ENCODE measurements at places on chromosomes 7 and 10.

DNA sequence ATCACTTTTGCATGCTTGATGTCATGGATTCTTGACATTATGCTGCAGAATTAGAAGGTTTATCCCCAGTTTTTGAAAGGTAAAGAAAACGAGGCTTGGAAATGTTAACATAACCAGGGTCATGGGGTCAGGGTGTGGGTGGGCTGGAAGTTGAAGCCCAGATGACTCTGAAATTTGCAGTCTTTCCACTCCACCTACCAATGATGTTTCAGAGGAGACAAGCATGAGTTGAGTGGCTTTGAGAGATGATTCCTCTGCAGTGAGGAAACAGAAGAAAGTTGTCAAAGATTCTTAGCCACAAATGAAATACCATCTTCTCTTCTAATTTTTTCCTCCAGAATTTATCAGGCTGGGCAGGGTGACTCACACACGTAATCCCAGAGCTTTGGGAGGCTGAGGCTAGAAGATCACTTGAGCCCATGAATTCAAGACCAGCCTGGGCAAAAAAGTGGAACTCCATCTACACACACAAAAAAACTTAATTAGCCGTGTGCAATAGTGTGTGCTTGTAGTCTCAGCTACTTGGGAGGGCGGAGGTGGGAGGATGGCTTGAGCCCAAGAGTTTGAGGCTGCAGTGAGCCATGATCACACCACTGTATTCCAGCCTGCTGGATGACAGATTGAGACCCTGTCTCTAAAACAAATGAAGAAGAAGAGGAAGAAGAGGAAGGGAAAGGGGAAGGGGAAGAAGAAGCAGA is 239.1 kb upstream of the AUTS2 start:
- no peak for DNase-seq

GRCh38 chr10:125006921-125007426 is 65.1 kb downstream of the ZRANB1 start:
- DNase-seq = no peak

DNA sequence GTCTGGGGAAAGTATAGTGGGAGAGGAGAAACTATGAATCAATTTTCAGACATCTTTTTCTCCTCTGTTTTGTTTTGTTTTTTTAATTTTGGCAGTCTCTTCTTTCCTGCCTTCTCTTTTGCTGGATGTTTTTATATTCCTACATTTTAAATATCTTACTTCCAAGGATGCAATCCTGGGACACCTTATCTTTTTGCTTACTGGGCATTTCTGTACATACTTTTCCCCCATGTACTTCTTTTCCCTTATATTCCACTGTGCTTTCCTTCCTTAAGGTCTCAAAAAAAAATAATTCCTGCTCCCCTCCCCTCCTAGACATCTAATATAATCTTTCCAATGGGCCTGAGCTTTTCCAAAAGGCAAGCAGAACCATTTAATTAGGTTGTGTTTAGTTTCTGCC is 701.1 kb downstream of the NRG3 start:
- DNase-seq = no peak

GRCh38 chr10:35451151-35452016 is 115.1 kb downstream of the CCNY start:
- no peak for DNase-seq

DNA sequence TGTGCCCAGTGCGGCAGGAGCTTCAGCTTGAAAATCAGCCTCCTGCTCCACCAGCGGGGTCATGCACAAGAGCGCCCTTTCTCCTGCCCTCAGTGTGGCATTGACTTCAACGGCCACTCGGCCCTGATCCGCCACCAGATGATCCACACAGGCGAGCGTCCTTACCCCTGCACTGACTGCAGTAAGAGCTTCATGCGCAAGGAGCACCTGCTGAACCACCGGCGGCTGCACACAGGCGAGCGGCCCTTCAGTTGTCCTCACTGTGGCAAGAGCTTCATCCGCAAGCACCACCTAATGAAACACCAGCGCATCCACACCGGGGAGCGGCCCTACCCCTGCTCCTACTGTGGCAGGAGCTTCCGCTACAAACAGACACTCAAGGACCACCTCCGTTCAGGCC is 16.1 kb upstream of the ZNF282 start:
- no peak for DNase-seq

DNA sequence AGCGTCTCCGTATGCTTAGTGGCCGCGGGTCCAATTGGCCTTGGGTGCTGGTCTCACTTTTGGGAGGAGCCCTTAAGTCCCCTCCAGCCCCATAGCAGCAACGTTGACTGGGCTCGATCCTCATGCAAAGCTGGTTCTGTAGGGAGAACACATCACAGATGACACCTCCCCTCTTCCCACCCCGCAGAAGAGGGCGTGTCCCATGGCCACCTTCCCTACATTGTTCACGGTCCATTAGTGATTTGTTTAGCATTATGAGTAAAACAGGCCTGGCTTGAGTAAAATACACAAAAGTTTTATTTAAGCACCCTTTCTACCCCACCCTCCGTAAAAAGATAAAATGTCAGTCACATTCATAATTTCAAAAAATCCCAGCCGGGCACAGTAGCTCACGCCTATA is 89.1 kb upstream of the SH2B2 start:
- DNase-seq = no peak

DNA sequence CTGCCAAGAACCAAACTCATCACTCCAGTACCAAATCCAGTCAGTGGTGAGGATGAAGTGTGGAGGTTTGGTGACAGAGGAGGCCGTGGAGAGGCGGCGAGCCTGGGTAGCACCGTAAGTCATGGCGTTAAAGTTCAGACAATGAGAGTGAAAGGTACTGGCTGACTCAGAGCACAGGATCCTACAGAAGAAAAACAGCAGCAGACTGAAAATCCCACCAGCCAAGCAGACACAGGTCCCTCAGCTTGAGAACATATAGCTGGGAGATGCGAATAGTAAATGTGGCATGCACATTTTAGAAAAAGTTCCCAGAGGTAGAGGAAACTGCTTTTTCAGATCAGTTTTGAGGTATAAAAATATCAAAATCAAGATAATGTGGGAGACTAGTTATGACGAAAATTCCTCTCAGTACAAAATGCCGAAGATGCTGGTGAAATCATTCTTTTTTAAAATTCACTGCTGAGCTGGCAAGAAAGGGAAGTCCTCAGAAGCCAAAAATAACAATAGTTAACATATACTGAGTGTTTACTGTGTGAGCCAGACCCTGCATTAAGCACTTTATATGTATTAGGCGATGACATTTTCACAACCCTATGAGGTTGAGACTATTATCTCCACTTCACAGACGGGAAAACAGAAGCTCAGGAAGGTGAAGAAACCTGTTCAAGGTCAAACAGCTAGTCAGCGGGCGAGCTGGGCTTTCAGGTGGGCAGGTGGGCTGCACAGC is 20.9 kb downstream of the PARP12 start:
- DNase-seq = no peak

DNA sequence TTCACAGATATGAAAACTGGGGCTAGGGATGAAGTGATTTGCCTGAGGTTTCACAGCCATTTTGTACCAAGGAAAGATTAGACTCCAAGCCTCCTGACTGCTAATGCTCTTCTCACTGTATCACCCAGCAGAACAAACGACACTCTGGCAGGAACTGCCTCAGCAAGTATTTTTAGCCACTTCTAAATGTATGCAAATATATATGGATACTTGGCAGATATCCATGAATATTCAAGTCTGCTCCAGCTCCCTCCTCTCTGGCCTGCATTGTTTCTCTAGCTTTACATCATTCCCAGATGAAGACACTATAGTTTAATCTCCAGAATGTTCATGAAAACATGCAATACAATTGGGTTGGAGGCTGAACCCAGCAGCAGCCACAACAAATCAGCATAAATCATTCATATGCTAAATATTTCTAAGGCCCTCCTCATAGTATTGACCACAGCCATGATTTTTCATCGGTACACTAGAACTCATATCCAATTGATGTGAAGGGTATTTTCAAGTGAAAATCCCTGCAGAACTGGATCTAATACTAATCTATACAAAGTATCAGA is 65.5 kb downstream of the HPSE2 start:
- DNase-seq = no peak

DNA sequence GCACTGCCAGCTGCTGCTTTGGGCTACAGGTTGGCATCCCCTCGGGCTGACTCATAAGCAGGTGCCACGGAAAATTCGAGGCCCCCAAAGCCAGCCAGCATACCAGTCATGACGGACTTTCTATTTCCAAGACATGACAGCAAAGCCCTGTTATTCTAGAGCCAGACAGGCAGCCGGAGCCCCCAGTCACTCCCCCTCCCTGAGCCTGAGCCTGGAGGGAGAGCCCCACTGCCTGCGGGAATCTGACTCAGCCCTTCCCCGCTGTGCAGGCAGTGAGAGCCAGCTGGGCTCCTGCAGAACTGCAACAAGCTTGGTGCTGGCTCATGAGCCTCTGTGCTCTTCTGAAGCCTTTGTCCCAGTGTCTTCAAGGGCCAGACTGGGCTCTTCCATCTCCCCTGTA is 15.8 kb downstream of the BTBD16 start:
- DNase-seq = peak; percentile 89

- DNase-seq = no peak
Observed at GRCh38 chr10:106213493-106213892, 951.0 kb downstream of the SORCS1 start.

- DNase-seq = no peak
Observed at GRCh38 chr7:23357190-23358093, 58.3 kb downstream of the MALSU1 start.

- no peak for DNase-seq
Observed at GRCh38 chr7:22469371-22470143, 30.4 kb downstream of the STEAP1B start.

- no peak for DNase-seq
Observed at GRCh38 chr10:88370713-88371112, 212.4 kb downstream of the RNLS start.

DNA sequence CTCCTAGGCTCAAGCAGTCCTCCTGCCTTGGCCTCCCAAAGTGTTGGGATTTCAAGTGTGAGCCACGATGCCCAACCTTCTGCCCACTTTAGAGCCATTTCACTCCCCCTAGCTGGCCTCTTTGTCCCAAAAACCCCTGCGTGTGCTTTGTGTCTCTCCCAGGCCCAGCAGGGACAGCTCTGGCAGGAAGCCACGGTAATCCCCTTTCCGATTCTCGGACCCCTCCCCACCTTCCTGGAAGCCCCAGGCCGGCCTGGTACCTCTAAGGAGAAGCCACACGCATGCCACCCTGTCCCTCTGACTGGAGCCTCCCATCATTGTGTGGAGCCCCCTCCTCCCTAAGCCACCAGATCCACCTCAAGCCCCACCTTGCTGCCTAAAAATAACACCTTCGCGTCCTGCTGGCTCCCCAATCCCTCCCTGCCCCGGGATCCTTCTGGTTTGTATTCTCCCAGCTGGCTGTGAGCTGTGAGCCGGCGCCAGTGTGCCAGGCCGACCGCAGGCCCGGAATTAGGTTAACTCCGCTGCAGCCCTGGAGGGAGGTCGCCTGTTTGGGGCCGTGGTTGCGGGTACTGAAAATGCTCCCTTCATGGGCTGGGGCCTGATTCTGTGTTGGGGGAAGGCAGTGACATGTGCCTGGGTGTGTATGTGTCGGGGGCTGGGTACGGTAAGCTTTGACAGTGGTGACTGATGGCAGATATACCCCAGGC is 16.4 kb upstream of the SRRM3 start:
- no peak for DNase-seq

DNA sequence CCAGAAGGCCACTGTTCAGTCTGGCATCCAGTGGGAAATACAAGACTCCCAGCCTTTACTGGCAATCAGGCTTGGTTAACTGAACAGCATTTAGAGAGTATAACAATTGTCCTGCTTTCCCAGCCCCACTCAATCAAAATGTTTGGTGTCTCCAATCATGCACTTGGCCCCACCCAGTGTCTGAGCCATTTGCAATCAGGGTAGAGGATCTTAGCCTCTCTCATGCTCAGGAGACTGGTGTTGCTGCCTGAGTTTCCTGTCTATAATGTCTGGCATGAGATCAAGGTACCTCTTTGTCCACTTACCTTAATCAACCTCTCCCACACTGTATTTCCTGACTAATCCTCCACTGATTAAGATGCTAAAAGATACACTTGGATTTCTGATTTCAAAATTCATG is 290.2 kb upstream of the GHITM start:
- no peak for DNase-seq

DNA sequence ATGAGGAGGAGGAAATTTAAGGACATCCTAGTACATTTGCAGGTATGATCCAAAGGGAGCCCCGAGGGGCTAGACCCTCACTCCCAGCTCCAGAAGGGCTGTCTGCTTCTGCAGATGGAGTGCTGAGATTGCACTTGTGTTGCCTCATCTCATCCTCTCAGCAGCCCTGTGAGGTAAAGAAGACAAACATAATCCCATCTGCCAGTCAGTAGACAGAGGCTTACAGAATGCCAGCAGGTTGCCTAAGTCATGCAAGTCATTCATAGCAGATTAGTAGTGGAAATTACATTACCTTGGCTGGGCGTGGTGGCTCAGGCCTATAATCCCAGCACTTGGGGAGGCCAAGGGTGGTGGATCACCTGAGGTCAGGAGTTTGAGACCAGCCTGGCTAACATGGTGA is 45.4 kb downstream of the BLVRA start:
- no peak for DNase-seq

DNA sequence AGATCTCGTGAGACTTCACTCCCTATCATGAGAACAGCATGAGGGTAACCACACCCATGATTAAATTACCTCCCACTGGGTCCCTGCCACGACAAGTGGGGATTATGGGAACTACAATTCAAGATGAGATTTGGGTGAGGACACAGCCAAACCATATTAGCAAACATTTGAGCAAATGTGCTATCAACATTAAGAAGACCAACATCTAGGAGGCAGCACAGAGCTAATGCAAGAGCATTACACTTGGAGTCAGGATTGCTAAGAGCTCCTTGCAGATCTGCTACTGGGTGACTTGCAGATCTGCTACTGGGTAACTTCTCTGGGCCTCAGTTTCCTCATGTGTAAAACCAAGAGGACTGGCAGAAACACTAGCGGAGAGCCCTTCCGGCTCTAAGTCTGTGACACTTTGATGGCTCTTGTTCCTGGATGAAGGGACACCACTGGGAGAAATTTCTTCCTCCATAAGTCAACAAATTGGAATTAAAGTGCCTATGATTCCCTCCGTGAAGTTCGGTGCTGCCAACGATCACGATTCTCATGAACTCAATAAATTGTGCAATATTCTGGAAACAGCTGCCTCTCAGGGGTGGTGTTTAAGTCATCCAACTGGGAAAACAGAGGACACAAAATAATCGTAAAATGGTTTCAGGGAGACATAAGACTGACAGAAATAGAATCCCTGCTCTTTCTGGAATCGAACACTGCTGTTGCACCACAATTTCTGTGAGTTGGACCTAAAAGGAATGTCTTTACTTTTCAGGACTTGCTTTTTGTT is 115.8 kb upstream of the ITGB1 start:
- no peak for DNase-seq

GRCh38 chr7:30557245-30557644 is 37.4 kb upstream of the GARS1 start:
- DNase-seq = no peak

- DNase-seq = peak; percentile 89
Observed at GRCh38 chr7:5523052-5523711, 99.5 kb upstream of the TNRC18 start.

DNA sequence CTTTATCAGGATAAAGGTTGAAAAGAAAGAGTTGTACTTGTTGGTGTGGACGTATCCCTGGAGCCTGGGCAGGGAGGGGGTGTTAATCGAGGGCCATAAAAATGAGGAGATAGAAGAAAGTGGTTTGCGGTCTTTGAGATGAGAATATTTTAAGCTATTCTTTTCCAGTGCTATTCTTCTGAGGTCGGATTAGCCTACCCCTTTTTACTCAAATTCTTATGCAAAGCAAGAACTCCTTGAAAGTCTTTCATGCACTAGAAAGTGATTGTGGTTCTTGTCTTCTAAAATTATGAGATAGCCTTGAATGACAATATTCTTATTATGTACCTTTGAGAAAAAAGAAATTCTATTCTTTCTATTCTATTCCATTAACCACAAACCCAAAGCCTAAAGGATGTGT is 201.3 kb upstream of the SEMA3C start:
- DNase-seq = no peak
